ENCODE measurements at places on chromosomes 1 and 21. TPM values are rescaled to one million over a fixed set of nuclear protein-coding genes. Genes with fewer than 3 reads are reported as not detected.

SLC30A1 gene
- 7.5 TPM for total RNA-seq

SPRR2B gene
- total RNA-seq = not detected

DNA sequence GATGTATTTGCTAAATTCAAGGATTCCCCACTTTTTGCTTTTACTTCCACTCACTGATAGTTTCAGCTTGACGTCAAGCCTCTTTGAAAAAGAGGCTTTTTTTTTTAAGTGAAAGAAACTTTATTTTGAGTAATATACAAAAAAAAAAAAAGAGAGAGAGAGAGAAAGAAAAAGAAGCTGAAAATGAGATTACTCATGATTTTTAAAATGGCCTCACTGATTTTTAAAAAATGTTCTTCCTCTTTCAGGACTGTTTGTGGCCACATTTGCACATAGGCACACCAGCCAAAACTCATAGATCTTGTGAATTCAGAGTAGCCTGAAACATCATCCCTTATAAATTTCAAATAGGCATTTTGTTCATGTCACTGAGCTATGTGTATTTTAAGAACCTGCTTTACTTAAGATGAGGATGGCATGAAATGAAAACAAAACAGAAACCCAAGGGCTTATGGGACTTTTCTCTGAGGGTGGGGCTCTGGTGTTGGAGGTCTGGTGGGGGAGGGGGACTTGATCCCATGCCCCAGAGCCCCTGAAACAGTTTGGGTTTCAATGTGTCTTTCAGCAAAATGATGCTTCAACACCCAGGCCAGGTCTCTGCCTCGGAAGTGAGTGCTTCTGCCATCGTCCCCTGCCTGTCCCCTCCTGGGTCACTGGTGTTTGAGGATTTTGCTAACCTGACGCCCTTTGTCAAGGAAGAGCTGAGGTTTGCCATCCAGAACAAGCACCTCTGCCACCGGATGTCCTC, 6.1 kb downstream of the ATF3 start:
- DNase-seq = no peak

PRAMEF12 gene
- not detected for total RNA-seq

GRCh38 chr1:207077470-207078377, 10.9 kb upstream of the C4BPB start:
- no peak for DNase-seq

DNA sequence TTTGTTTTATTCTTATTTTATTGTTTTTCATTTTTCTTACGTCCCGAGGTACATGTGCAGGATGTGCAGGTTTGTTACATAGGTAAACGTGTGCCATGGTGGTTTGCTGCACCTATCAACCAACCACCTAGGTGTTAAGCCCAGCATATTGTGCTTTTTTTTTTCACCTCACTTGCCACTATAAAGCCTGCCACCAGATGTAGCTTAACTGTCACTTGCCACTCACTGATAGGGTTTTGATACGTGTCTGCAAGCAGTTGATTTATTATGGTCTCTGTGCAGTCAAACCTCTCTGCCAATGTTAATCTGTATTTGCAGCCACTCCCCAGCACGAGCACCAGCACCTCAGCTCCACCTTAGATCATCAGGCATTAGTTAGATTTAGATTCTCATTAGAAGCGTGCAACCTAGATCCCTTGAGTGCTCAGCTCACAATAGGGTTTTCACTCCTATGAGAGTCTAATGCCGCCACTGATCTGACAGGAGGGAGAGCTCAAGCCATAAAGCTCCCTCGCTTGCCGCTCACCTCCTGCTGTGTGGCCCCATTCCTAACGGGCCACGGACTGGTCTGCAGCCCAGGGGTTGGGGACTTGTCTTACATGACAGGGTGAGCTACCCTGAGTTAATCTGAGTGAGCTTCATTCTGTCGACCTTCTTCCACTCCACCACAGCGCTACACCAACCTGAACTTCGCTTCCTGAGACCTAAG, 17.9 kb upstream of the ABCG1 start:
- DNase-seq = no peak

DNA sequence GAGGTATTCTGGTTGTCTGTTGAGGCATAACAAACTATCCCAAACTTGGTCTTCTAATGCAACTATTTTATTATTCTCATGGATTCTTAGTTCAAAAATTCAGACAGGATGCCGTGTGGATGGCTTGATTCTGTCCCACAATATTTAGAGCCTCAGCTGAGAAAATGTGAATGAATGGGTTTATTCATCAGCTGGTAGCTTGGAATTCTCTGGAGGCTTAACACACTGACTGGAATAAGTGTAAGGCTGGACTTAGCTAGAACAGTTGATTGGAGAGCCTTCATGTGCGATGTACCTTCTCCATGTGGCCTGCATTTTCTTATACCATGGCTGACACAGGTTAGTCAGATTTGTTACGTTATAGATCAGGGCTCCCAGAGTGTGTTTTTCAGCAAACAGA, 30.8 kb downstream of the TNNI3K start:
- DNase-seq = no peak
